ENCODE measurements at places on chromosomes 4 and X.

DNA sequence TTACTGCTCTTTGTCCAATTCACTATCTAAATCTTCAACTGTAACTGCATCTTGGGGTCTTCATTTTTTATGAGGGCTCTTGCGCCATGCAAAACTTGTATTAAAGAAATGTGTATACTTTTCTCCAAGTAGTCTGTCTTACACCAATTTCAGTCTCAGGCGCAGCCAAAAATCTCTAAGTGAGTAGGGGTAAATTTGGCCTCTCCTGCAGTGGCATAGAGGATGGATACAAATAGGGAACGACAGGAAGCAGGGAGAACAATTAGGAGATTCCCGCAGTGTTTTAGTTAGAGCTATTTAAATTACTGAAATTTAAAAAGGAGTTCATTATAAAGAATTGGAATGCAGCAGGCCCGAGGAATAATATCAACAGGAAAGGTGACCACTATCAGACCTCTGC lies 30.2 kb downstream of the DMP1 start:
- DNase-seq, result no peak

DNA sequence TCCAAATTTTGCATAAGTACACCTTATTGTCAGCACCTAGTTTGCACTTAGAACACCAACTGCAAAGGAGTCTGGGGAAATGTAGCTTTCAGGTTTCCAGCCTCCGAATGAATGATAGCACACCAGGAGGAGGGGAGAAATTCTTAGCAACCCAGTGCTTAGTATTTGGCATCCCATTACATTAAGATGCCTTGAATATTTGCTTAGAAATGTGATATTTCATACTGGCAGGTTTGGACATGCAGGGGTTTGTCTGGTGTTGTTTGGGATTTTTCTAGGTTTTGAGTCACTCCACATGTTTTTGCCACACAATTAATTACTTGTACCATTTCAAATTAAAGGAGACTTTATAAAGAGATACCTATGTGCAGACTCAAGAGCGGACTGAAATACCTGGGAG lies 60.3 kb upstream of the CAMK2D start:
- DNase-seq, result no peak

DNA sequence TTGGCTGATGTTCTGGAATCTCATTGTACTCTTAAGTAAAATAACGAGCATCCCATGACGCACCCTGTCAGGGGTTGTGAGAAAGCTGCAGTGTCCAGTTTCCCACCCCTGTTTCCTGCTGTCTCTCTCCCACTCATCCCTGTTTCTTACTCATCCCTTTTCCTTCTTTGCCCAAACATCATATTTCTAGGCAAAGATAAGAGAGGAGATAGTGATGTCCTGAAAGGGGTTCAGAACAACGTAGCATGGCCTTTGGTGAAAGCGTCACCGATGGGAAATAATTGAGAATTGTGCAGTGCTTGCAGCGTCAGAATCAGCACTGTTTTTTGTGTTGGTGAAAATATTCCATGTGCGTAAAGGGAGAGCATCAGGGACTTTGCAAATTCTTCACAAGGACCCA lies 23.5 kb upstream of the TMEM165 start:
- DNase-seq, result no peak

GRCh38 chr4:113760094-113760794 lies 1.3 kb downstream of the CAMK2D start:
- no peak for DNase-seq
